Islet precursor cell (in vitro differentiated cells): ENCODE measurements at places on chromosomes 3 and 15.

DNA sequence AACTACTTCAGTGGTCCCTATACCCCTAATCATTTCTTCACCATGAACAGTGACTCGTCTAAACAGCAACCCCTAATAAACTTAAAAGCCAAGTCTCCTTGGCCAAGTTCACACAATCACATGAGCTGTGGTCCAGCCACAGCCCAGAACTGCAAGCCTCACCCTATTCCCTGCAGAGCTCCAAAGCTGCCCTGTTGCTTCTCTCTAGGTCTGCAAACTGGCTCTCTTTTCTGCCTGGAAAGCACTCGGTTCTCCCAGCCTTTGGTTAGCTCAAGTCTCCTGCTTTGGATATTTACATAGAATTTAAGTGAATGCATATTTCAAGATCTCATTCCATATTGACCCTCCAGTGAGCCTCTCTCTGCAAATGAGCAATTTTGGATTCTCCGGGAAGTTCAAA lies 107.0 kb downstream of the TOP2B start:
- no peak for DNase-seq

DNA sequence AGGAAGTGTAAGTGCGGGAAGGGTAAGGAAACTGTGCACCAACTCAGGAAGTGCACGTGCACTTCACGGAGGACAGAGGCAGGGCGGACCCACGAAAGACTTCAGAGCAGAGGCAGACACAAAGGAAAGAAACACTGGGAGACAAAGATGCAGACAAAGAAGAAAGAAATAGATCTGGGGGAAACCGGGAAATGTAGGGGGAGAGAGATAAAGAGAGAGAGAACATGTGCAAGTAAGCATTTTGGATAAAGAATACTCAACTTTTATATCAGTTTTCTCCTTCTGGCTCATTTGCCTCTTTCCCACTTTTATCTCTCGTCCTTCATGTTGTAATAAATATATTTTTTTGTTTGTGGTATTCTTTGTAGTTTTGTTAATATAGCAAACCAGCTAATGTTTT lies 204.2 kb downstream of the WDR72 start:
- no peak for DNase-seq

DNA sequence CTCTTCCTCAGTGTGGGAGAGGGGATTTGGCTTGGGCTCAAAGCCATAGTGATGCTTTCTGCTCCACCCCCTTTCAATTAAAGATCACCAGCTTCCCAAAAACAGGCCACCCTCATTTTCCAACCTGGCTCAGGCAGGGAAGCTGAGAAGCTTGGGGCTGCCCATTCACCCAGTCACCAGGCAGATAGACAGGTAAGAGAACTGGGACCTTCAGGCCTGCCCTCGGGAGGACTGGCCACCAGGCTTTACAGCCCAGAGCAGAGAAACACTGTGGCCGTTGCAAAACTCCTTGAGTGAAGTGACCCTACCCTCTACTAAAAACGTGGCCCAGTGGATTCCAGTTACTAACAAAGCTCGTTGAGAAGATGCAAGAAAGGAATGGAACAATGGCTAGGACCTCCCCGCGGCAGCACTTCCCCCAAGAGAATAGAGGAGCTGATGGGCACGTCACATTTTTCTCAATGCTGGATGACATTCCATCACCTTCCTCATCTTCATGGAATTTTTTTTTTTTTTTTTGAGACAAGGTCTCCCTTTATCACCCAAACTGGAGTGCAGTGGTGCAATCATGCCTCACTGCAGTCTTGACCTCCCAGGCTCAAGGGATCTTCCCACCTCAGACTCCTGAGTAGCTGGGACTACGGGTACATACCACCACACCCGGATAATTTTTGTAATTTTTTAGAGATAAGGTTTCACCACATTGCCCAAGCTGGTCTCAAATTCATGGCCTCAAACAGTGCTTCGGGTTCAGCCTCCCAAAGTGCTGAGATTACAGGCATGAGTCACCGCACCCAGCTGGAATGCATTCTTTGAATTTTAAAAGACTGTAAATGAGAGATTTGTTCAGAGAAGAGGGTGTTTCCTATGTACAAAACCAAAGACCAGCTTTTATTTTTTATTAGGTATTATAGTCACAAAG lies 37.9 kb downstream of the LIPC start:
- DNase-seq = peak; percentile 95

DNA sequence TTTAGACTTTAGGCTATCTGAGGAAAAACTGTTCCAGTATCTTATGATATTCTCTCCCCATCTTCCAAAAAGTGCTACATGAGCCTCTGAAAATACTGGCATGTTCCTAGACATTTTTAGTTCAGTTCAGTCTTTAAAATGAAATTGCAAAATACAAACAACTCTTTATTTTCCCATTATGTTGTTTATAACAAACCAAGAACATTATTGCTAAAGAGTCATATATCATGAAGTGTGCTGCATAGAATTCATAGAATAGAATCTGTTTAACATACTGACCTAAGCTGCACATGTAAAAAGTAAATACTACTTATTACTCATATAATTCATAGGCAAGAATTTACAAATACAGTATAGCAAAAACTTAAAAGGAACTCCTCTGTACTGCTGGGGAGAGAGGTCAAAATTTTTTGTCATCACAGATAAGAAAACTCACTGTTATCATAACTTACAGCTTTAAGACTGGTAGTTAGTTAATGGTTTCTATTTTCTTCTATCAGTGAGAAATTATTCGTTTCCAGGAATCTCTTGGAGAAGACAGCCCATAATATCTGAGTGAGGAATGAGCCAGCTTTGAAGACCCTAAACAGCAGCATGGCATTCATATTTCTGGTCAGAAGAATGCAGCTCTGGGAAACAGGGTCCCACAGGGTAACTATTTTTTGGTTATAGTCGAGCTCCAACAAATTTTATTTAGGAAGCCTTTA lies 32.2 kb downstream of the FILIP1L start:
- DNase-seq = no peak

- DNase-seq = no peak
These were observed 539.8 kb downstream of the FGF12 start for GRCh38 chr3:192187485-192188051.

DNA sequence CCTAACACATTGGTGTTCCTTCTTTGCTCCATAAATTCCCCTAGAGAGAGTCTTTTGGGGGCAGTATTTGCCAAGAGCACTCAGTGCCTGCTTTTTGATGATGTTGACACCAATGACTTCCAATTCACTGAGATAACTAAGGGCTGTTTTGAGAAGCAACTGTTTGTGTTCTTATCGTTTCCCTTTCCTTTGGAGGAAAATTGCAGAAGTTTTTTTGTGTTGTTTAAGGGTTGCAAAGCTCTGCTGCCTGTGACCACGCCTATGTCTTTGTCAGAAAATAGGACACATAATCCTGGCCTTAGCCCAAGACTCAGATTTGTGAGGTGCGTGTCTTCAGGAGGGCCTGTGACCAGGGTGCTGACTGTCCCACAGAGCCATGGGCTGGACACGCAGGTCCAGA lies 99.6 kb downstream of the FAM43A start:
- DNase-seq = no peak

DNA sequence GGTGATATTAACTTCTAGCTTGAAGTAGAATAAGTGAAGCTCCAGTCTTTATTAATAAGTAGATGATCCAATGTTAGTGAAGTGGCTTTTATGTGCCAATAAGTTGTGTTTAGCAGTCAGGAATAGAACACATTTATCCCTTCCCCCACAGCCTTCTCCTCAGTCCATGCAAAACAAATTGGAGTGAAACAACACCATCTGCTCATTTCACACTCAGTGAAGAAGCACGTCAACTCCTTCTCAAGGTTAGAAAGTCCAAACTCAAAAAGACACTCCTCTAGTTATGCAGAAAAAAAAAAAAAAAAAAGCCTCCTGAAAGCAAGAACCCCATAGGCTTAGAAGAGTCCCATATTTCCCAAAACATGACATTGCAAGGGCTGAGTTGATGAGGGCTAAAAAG lies 18.0 kb upstream of the NEO1 start:
- no peak for DNase-seq

- no peak for DNase-seq
These were observed 219.3 kb upstream of the COL8A1 start for GRCh38 chr3:99419116-99419515.

- DNase-seq = no peak
These were observed 19.4 kb downstream of the MCTP2 start for GRCh38 chr15:94250801-94251200.

GRCh38 chr15:67998599-67999133 lies 55.4 kb upstream of the PIAS1 start:
- DNase-seq = peak; percentile 5

- DNase-seq = no peak
These were observed 13.0 kb upstream of the MYO5C start for GRCh38 chr15:52308446-52309153.

DNA sequence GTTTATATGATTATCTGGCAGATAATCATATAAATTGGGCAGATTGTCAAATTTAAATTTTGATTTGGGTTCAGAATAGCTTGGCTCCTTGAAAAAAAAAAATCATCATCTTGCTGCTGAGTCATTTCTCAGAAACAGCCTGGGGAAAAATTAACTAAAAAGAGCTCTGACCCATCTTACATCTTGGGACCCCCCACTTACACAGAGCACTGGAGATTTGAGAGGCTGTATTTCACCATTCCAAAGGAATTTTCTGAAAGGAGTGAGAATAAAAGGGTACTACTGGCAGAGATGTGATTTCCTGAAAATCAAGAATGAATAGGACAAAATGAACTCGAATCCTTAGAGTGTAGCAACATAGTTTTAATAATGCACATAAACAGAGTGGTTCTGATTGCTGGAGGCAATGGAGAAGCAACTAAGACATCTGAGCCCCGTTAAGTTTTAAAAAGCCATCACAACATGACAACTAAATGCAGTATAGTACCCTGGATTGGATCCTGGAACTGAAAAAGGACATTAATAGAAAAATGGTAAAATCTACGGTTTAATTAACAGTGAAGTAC lies 97.5 kb downstream of the RFTN1 start:
- no peak for DNase-seq

- DNase-seq = no peak
These were observed 14.0 kb downstream of the SMAD6 start for GRCh38 chr15:66715720-66716655.

- DNase-seq = no peak
These were observed 62.1 kb downstream of the HOMER2 start for GRCh38 chr15:82890338-82890994.

GRCh38 chr15:66674756-66675155 lies 27.3 kb upstream of the SMAD6 start:
- no peak for DNase-seq

DNA sequence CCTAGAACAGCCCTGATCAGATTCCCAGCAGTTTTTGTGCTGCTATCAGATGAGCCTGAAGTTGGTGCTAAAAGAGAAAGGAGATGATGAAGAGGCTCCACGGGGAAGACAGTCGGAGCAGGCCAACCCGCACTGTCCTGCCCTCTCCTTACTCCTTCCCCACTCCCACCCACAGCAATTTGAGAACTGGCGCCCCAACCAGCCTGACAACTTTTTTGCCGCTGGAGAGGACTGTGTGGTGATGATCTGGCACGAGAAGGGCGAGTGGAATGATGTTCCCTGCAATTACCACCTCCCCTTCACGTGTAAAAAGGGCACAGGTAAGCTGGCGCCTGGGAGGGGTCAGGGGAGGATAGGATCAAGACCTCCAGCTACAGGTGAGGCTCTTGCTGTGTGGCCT lies 22.6 kb downstream of the HAPLN3 start:
- DNase-seq = no peak

GRCh38 chr3:49120096-49120437 lies 556 bp downstream of the USP19 start:
- DNase-seq = no peak
